ENCODE measurements at places on chromosomes 1 and 21.
A peak's percentile ranks its signal among the peaks of the same experiment; 100 is the strongest.

DNA sequence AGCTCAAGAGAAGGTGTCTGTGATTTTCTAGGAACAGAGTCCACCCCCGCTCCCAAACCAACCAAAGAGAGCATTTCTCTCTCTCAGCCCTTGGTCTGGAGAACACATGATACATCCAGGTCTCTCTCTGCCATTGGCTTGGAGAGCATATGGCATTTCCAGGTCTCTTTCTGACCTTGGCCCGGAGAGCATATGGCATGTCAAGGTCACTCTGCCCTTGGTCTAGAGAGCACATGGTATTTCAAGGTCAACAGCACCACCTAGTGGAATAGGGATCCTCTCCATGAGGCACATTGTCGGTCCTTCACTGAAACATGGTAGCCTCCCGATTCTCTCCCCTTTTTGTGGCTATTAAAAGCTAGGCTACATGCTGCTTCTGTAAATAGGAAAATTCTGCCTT, 437.7 kb upstream of the OLFM3 start:
- no peak for DNase-seq

DNA sequence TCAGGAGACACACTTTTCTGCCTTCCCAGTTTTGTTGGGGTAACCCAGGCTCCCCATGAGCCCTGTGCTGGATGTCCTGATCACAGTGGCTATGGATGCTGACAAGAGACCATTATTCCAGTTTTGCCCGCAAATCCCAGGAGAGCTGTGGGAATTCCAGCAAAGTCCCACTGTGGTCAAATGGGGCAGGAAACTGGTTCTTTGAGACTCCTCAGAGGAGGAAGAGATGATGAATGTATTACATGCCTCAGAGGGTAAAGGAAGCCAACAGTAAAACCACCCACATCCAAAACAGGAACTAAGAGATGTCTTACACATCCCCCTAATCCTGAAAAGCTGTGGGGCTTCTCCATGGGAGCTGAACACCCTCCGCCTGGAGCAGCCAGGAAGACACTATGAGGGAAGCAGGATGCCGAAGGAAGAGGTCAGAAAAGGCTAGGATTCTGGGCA, 12.8 kb upstream of the MPZL1 start:
- DNase-seq: no peak

DNA sequence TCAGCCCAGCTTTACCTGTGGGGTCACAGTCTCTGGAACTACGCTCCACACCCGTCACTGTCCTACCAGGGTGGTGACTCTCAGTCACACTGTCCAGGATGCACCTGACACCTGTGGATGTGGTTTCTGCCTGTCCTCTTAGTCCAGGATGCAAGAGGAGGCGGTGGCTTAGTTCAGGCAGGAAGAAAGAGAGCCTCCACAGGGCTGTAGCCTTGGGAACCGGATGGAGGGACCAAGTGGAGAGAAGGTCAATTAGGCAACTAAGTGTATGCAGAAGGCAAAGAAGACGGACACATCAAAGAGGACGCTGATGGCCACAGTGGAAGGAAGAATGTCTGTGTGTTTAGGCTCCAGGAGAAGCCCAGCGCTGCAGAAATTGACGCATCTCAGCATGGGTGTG, 153.9 kb upstream of the IRF2BP2 start:
- no peak for DNase-seq

- DNase-seq: no peak
Observed at GRCh38 chr1:5250336-5250735, 595.9 kb downstream of the AJAP1 start.

GRCh38 chr1:25039229-25039628, 109.2 kb upstream of the RUNX3 start:
- no peak for DNase-seq

DNA sequence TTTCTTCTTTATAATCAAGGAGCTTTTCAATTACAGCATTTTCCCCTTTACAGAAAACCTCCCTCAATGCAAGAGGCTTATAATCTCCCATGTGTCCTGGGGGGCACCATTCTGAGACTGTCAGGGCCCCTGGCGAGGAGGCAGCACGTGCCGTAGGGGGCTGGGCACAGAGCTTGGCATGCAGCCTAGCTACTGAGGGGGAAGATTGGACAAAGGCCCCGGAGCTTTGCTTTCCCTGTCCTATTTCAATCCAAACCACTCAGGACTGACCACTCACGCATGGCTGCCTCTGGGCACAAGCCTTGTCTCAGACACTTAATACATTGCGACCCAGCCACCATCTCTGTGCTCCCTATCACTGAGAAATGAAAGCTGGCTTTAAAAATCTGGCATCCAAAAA, 2.8 kb upstream of the RAP1GAP start:
- DNase-seq: no peak

- DNase-seq: no peak
Observed at GRCh38 chr21:36718951-36719501, 20.1 kb downstream of the SIM2 start.

DNA sequence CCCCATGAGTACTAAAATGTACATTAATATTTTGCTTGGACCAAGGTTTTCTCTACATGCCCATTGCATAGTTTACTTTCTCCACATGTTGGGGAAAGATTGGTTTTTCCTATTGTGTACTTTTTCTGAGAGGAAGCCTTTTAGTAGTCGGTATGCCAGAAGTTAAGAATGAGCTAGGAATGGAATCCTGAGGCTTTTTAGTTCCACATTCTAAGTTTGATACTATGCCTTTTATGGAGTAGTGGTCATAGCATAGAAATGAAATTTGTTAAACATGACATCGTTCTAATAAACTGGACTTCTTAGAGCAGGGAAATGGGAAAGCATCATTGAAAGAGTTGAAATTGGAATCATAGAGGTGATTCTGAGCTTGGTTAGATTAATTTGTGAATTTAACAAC, 64.3 kb downstream of the BCL9 start:
- no peak for DNase-seq

DNA sequence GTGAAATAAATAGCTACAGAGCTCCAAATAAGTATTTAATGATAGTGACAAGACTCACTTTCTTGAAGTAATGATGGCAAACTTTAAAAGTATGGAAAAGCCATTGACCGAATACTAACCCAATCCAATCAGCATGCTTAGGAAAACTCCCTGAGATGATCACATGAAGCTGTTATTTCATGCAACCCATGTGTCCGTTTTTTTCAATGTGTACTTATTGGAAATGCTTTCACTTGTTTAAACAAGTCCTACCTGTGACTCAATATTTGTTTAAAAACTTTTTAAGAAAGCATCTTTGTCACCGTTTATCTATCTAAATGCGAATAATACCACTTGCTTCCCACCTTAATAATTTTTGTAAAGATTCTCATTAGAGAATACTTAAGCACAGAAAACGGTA, 185.8 kb downstream of the NRIP1 start:
- DNase-seq: no peak

DNA sequence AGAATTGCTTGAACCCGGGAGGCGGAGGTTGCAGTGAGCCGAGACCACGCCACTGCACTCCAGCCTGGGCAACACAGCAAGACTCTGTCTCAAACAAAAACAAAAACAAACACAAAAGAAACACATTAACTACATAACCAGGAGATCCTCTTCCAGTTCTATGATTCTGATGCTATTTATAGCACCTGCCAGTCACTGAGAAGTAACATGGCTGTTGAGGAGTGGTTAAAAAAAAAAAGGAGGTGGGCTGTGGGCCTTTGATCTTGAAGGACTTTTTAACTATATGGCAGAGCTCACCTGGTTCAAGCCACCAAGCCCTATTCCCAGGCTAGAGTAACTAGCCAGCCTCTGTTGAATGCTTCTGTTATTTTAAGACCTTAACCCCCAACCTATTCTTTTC, 148.8 kb downstream of the ZBTB18 start:
- DNase-seq: no peak

DNA sequence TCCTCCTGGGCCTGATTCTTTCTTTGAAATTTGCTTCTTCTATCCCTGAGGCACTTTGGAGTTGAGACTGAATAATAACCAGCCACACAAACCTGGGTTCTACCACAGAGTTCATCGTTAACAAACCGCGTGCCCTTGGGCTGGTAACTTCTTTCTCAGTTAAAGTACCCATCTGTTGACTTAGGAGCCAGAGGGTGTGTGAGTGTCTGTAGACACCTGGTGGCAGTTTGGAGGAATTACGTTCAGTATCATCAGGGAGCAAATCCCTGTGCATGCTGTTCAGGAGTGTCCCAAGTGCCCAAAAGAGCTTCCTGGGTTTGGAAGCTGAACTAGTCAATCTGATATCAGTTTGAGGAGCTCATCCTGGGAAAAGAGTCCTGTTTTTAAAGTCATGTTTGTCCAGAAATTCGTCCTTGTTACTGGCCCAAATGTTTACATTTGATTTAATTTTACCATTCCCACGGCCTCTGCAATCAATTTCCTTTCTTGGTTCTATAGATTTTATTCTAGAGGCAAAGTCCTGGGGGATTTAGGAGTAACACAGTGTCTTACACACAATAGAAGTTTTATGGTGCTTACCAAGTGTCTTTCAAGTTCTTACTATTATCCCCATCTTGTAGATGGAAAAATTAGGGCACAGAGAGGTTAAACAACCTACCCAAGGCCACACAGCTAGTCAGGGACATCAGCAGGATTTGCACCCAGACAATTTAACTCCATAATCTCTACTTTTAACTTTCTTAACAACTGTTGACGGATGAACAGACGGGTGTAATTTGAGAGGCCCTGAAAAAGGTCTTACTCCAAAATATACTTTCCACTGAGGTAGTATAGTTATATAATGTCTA, 26.7 kb upstream of the RPTN start:
- peak; percentile 7 for DNase-seq

GRCh38 chr21:39052718-39053117, 130.5 kb downstream of the PSMG1 start:
- DNase-seq: no peak

GRCh38 chr21:32807717-32808380, 36.3 kb upstream of the PAXBP1 start:
- DNase-seq: no peak

DNA sequence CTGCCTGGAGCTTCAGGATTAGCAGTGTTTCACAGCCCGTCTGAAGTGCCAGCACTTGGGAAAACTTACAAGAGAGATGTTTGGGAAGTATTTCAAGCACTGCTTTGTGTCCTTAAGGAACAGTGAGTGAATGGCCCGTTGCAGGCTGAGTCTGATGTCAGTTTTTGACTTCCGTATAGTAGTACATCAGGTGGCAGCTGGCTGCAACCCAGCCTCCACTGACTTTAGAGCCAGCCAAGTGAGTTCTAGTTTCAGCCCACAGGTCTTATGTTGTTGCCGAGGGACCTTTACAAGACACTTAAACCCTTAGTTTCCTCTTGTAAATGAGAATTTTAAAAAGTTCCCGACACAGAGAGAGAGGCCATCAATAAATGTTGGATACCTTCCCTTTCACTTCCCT, 35.0 kb downstream of the UCK2 start:
- no peak for DNase-seq

Data from activated CD8-positive, alpha-beta memory T cell treated with anti-CD3 and anti-CD28 coated beads for 1 hour (primary cell).